AG08396 (cell line): ENCODE measurements at places on chromosomes 12 and 14.

DNA sequence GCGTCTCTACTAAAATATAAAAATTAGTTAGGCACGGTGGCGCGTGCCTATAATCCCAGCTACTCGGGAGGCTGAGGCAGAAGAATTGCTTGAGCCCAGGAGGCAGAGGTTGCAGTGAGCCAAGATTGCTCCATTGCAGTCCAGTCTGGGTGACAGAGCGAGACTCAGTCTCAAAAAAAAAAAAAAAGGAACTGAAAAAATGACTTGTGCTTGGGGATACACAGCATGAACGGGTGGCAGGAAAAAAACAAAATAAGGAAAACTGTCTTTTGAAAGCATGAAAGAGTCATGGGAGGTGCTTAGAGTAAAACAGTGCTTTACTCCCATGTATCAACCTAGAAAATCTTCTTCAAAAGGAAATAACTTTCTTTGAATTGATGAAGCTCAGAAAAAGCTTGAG lies 80.8 kb downstream of the TMTC1 start:
- DNase-seq: no peak

- DNase-seq: peak; percentile 88
These were observed 7.9 kb downstream of the DYNC1H1 start for GRCh38 chr14:101972126-101972866.

GRCh38 chr14:46651526-46652144 lies at the start of gene RPL10L:
TSS of gene RPL10L (minus strand) at chr14:46651781. CDS start at chr14:46651736, 45 bp downstream.
- DNase-seq: no peak

GRCh38 chr14:92952481-92953298 lies 29.7 kb downstream of the CHGA start:
- DNase-seq: no peak
